ENCODE measurements at places on chromosomes 3 and 15. TPM values are rescaled to one million over a fixed set of nuclear protein-coding genes. Genes with fewer than 3 reads are reported as not detected.

GRCh38 chr15:60656885-60657284, 177.9 kb upstream of the ICE2 start:
- DNase-seq = no peak

- no peak for DNase-seq
These were observed 164.1 kb upstream of the NSMCE3 start for GRCh38 chr15:29433507-29434248.

DNA sequence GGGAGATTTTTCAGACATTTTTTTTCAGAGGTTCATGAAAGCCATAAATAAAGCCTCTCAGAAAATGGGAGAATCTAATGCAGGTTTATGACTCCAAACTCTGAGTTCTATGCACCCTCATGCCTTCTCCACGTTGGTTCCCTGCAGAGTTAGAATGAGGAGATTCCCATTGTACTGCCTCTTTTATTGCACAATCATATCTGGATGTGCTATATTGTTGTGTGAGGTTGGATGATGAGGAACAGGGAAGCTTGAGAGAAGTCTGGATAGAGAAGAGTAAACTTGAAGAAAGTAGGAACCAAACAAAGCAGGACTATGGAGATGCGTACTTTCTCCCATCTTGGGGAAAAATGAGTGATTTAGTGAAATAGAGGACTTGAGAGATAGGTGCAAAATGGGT, 178.8 kb downstream of the PDCD6IP start:
- no peak for DNase-seq

- no peak for DNase-seq
These were observed 29.2 kb upstream of the UMPS start for GRCh38 chr3:124700880-124701684.

- no peak for DNase-seq
These were observed 280.8 kb upstream of the UBE2E2 start for GRCh38 chr3:22922317-22922716.

The GRM7 gene
- 2.2 TPM for polyA plus RNA-seq

DNA sequence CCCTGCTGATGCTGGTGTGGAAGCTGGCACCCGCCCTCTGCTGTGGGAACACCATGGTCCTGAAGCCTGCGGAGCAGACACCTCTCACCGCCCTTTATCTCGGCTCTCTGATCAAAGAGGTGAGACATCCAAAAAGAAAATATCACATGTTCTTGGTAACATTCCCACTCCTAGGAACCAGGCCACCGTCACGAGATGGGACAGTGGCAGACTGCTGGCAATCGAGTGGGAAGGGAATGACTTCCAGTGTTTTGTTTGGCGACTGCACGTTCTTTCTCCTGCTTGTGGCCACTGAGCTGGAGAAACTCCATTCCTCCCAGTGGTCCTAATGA, 14.3 kb downstream of the ALDH1A3 start:
- DNase-seq = no peak

GRCh38 chr15:36880913-36881460, 219.4 kb downstream of the MEIS2 start:
- no peak for DNase-seq

- no peak for DNase-seq
These were observed 366.3 kb downstream of the TIGIT start for GRCh38 chr3:114660124-114660523.

DNA sequence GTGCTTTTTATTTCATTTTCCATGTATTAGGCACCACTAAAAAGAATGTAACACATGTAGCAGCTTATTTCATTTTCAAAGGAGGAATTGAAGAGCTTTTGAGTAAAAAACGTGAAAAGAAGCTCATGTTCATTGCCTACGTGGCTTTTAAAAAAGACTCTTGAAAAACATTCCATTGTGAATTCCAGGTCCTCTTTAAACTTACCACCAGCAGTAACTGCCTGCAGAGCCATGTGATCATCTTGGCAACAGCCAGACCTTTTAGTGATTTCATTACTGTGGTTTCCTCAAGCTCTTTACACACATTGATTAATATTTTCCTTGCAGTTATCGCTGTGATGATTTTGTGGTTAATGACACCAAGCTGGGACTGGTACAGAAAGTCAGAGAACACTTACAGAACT, 43.8 kb upstream of the FBXL22 start:
- peak; percentile 22 for DNase-seq
